ENCODE measurements at places on chromosomes 4 and X. TPM values are rescaled to one million over a fixed set of nuclear protein-coding genes. Genes with fewer than 3 reads are reported as not detected.

Gene SHROOM2
- 0.73 TPM for total RNA-seq

Gene GABRG1
- not detected for total RNA-seq

Gene PCDH10
- 0.30 TPM for total RNA-seq

Gene ARMCX1
- total RNA-seq, result 0.34 TPM

Gene AVPR2
- total RNA-seq, result not detected

Gene STAP1
- not detected for total RNA-seq

Gene CT45A5
- not detected for total RNA-seq
